Stimulated activated naive CD4-positive, alpha-beta T cell treated with Interleukin-2 at 50 U/mL for 16 hours (primary cell): ENCODE measurements at places on chromosomes 6 and 20.

DNA sequence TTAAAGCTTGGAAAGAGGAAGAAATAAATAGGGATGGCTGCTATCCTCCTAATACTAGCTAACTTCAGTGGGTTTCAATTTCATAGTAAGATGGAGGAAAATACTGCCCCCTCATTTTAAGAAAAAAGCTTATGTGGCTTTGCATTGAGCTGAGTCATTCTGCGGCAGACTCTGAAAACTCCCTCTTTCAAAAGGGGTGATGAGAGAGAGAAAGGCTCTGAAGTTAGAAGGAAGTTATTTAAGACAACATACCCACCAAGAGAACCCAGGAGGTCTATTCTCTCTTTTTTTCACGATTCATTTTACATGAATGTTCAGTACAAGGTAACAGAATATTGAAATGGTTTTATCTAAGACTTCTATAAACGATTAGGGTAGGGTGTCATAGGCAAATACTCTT is 4.5 kb downstream of the PRDM13 start:
- DNase-seq = no peak

DNA sequence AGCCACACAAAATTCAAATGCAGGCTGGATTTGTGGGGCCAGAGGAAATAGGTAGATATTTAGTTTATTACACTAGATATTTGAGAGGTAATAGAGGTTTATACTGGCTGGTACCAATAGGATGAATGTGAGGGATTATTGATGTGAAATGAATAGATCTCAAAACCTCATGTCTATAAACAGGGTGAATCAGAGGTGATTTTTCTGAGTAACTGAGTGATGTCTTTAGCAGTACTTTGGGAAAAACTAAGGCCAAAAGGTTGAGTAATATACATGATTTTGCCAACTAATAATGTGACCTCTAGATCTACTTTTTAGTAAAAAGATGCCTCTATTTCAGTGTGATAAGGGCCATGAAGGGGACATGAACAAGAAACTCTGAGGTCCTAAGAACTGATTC is 86.8 kb downstream of the HAO1 start:
- no peak for DNase-seq

- no peak for DNase-seq
These were observed 2.7 kb upstream of the RSPO3 start for GRCh38 chr6:127115746-127116145.

DNA sequence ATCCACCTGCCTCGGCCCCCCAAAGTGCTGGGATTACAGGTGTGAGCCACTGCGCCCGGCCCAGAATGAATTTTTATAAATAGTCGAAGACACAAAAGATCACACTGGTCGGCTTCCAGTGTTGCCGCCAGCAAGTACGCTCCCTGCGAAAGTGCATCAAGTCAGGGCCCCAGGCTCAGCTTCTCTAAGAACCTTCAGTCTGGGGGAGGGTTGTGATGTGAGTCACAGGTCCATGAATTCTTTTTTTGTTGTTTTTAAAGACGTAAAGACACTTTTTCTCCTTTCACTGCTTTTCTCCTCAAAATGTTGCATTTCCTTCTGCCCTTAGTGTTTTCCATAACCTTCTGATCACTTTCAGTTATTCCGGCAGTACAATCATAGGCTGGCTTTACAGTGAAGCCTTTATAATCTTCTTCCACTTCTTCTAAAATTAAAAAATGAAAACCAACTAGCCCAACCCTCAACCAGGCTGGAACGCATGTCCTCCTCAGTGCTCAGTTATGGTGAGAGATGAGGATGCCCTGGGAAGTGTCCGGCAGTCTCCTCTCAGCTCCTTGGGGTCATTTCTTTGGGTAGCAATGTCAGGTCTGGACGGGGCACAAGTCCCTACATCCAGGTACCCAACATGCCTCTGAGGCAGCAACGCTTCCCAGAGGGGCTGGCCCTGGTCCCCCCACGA is 66.6 kb downstream of the CSE1L start:
- DNase-seq = no peak

GRCh38 chr6:44107017-44107416 is 20.2 kb downstream of the MRPL14 start:
- DNase-seq = no peak
